Mesenchymal stem cell (in vitro differentiated cells and primary cell): ENCODE measurements at places on chromosomes 16 and 17.

DNA sequence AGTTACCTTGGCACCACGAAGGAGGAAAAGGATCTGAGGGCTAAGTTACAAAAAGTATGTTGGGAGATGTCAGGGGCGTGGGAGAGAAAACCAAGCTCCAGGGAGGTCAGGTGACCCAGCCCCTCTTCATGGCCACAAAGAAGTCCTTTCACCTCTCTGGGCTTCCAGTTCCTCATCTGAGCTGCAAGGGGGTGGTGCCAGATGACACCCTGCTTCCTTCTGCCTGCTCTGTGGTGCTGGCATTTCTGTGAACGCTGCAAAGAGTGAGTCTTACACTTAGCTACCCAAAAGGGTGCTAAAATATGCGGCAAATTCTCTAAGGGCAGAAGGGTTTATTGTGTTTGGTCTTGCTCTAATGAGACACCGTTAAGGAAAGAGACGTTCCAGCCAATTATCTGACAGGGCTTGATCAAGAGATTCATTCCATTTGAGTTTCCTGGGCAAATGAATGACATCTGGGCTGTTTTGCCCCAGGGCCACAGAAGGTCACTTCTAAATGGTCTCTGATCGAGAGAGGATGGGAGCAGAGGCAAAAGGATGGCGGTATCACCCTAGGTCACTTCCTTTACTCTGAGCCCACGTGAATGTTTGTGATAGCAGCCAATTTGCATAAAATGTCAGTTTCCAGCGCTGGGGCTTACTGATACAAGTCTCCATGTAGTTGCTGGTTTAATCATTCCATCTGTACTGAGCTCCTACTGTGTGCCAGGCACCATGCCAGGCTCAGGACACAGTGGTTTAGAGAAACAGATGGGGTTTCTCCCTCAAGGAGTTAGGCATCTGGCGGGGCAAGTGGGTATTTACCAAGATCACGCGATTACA, 210.2 kb downstream of the KATNIP start:
- H3K4me1 ChIP-seq: peaks cover 35% of the 10 kb centered on the region
- DNase-seq: no peak
- H3K36me3 ChIP-seq: peaks cover 39% of the 10 kb centered on the region
- no peak overlapping the region for H3K27ac ChIP-seq
- H3K27me3 ChIP-seq: no peaks in the 10 kb centered on the region

GRCh38 chr16:85584819-85585282, 28.3 kb upstream of the GSE1 start:
- H3K36me3 ChIP-seq: no peaks in the 10 kb centered on the region
- H3K4me3 ChIP-seq: no peak overlapping the region
- peaks cover 57% of the 10 kb centered on the region for H3K4me1 ChIP-seq
- H3K27me3 ChIP-seq: no peaks in the 10 kb centered on the region
- H3K27ac ChIP-seq: no peak overlapping the region

DNA sequence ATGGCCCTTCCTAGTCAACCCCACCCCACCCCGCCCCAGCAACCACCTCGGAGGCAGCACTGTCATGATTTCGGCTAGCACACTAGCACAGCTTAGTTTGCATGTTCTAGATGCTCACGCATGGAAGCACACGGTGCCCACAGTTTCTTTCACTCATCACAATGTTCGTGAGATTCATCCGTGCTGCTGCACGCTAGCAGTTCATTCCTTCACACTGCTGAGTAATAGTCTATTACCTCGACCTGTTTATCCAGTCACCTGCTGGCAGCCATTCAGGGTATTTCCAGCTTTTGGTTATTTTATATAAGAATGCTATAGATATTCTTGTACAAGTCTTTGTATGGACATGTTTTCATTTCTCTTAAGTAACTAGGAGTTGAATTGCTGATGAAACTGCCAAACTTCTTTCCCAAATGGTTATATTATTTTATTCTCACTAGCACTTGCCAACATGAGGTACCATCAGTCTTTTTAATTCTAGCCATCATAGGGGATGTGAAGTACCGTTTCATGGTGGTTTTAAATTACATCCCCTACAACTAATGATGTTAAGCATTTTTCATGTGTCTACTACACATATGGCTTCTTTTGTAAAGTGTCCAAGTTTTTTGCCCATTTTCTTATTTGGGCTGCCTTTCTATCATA, 75.7 kb downstream of the CYTH1 start:
- H3K4me3 ChIP-seq: no peak overlapping the region
- H3K27me3 ChIP-seq: no peaks in the 10 kb centered on the region
- H3K4me1 ChIP-seq: peaks cover 3% of the 10 kb centered on the region
- no peak for DNase-seq
- H3K36me3 ChIP-seq: peaks cover 59% of the 10 kb centered on the region
- H3K27ac ChIP-seq: peak overlapping the region; percentile 92

DNA sequence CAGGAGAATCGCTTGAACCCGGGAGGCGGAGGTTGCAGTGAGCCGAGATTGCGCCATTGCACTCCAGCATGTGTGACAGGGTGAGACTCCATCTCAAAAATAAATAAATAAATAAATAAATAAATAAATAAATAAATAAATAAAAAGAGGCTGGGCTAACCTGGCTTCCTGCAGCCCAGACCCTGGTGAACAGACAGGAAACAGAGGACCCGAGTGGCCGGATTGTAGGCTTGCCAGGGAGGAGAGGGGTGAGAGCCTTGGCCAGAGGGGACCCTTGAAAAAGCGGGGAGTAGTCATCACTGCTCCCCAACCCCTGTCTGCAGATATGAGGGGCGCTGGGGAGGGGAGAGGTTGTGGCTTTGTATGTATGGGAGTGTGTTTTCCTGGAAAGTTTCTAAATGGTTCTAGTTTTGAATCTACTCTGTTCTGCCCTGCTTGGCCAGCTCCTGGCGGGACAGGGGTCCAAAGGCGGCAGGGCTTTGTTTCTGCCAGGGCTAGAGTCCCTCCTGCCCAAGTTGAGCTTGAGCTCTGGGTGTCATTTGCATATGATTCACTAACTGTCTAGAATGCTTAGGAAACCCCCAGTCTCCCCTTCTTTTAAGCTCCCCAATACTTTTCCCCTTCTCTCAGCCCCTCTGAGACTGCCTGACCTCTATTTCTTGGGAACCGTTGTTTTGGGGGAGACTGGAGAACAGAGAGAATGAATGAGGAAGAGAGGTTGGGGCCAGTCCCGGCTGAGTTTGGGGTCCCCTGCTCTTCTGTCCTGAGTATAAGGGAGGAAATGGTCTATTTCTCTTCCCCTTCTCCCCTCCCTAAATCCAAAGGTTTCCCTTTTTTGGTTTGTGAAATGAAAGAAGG, 16.4 kb downstream of the RARA start:
- no peak overlapping the region for H3K27ac ChIP-seq
- no peak for DNase-seq
- H3K36me3 ChIP-seq: peaks cover 6% of the 10 kb centered on the region
- H3K27me3 ChIP-seq: no peaks in the 10 kb centered on the region
- peaks cover 67% of the 10 kb centered on the region for H3K4me1 ChIP-seq
- H3K4me3 ChIP-seq: no peak overlapping the region

GRCh38 chr17:63492940-63493339, 16.1 kb downstream of the ACE start:
- peaks cover 46% of the 10 kb centered on the region for H3K27me3 ChIP-seq
- no peak overlapping the region for H3K4me3 ChIP-seq
- no peak overlapping the region for H3K27ac ChIP-seq

- no peak overlapping the region for H3K27ac ChIP-seq
- H3K4me3 ChIP-seq: no peak overlapping the region
- no peak for DNase-seq
- H3K36me3 ChIP-seq: no peaks in the 10 kb centered on the region
- H3K4me1 ChIP-seq: no peaks in the 10 kb centered on the region
- peaks cover 37% of the 10 kb centered on the region for H3K27me3 ChIP-seq
These were observed 15.4 kb upstream of the ENPP7 start for GRCh38 chr17:79715098-79715942.
